ENCODE measurements at places on chromosomes 1 and 21.
A peak's percentile ranks its signal among the peaks of the same experiment; 100 is the strongest.

- no peak for DNase-seq
Observed at GRCh38 chr1:9371391-9371935, 78.8 kb downstream of the SPSB1 start.

GRCh38 chr1:160567858-160568682, 11.2 kb downstream of the CD84 start:
- DNase-seq = no peak

DNA sequence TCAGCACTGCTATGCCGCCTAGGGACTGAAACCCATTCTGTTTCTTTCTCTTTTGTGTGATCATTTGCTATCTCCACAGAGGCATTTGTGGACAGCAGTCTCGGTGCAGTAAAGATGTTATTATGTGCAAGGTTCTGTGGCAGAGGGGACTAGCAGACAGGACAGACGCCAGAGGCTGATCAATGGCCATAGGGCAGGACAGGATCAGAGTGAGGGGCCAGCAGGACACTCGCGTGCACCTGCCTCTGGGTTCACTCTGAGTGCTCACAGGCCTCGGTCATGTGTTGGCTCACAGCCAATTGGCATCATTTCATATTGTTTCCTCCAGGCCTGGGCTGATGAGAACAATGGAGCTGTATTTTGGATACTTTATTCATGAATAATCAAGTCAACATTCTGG, 212.6 kb downstream of the TGFB2 start:
- DNase-seq = no peak

- DNase-seq = peak; percentile 20
Observed at GRCh38 chr1:12712076-12712475, 3.8 kb upstream of the AADACL3 start.

DNA sequence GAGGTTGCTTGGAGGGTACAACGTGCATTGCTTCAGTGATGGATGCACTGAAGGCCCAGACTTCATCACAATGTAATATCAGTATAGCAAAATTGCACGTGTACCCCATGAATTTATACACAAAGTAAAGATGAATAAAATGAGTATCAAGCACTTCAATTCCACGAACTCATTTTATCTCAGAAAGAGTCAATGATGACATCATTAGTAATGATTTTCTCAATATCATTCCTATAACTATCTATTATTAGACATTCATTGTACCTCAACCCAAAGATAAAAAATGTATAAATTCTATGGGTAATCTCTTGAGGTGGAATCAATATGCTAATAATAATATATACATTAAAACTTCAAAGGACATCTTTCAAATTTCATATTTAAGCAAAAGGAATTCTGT, 208.4 kb downstream of the COL11A1 start:
- DNase-seq = no peak

- DNase-seq = no peak
Observed at GRCh38 chr1:1917995-1918900, 831 bp downstream of the TMEM52 start.

GRCh38 chr1:206580438-206581113, 31.7 kb downstream of the EIF2D start:
- DNase-seq = no peak

DNA sequence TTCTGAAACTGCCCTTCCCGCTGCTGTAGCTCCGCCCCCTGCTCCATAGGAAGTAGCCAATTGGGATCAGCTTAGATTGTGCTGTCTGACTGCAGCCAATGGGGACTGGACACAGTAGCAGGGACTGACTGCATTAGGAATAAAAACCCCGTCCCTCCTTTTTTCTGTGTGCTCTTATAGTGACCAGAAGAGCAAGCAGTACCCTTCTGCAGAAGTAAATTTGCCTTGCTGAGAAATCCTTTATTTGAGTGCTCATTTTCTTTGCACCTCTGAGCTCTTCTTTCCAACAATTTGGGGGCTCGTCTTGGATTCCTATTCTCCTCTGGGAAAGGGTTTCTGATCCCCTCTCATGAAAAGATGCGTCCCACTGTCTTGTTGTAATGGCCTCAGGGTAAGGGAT, 16.2 kb downstream of the OR2L13 start:
- DNase-seq = no peak

- DNase-seq = no peak
Observed at GRCh38 chr1:204320382-204320804, 39.3 kb downstream of the PLEKHA6 start.

- DNase-seq = no peak
Observed at GRCh38 chr21:41147979-41148355, 20.0 kb upstream of the BACE2 start.

- DNase-seq = no peak
Observed at GRCh38 chr1:157682710-157683437, 17.7 kb downstream of the FCRL3 start.

DNA sequence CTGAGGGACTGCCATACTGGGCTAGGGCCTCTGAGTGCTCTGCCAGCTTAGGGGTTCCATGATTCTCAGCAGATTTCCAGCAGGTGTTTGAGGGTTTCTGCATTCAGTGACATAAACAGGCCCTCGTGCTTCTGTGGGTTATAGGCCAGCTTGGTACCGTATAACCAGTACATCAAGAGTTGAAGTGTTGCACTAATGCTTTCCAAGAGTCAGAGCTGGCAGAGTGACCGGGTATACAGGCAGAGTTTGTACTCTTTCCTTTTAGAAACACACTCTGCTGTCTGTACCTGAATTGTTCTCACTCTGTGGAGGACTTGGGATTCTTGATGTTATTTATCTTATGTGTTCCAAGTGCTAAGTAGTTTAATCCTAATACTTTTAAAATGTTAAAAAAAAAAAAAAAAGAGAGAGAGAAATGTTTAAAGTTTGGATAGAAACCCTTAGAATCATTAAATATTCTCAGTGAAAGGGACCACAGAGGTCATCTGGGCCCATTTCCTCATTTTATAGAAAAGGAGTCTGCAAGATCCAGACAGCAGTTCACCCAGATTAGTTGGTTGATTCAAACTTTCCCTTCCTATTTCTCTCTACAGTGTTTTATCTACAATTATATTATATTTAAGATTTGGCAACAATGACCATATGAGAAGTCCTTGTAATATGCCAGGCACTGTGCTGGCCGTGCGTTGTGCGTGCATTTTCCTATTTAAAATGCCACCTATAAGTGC, 325.8 kb downstream of the KIF26B start:
- DNase-seq = no peak

GRCh38 chr1:116096013-116096618, 15.1 kb upstream of the MAB21L3 start:
- no peak for DNase-seq

GRCh38 chr1:84539972-84540371, 33.6 kb upstream of the GNG5 start:
- no peak for DNase-seq

DNA sequence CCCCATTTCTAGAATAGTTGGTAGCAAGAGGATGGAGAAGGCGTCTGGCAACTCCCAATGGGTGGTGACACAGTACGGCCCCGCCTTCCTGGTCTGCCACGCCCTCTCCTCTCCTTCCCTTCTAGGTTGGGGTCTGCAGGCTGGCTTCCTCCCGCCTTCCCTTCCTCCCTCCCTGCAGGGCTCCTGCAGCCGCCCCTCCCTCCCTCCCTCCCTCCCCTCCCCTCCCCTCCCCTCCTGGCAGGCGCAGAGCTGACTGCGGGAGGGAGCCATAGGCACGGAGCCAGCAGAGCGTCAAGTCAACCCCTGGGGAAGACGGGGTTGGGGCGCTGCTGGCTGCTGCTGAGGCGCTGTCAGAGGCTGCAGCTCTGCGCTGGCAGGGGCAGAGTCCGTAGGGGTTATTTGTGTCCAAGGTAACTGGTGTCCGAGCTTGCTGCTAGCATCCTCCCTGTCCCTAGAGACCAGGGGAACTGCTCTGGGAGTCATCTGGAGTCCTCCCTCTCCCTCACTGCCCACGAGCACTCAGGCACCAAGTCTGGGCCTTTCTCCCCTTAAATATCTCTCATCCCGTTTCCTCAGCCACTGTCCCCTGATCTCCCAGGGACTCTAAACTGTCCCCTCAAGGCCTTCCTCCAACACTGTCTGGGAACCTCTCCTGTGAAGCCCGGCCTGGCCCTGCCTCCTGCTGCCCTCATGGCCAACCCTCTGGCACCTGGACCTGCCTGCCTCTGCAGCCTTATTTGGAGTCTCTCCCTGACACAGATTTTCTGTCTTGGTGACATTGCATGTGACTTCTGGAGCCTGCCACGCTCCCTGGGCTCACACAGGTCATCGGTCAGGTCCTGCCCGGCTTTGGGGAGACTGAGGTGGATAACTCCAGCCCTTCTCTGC, 57.4 kb upstream of the ACOT11 start:
- no peak for DNase-seq

- no peak for DNase-seq
Observed at GRCh38 chr21:31878831-31879230, 6.0 kb downstream of the HUNK start.

DNA sequence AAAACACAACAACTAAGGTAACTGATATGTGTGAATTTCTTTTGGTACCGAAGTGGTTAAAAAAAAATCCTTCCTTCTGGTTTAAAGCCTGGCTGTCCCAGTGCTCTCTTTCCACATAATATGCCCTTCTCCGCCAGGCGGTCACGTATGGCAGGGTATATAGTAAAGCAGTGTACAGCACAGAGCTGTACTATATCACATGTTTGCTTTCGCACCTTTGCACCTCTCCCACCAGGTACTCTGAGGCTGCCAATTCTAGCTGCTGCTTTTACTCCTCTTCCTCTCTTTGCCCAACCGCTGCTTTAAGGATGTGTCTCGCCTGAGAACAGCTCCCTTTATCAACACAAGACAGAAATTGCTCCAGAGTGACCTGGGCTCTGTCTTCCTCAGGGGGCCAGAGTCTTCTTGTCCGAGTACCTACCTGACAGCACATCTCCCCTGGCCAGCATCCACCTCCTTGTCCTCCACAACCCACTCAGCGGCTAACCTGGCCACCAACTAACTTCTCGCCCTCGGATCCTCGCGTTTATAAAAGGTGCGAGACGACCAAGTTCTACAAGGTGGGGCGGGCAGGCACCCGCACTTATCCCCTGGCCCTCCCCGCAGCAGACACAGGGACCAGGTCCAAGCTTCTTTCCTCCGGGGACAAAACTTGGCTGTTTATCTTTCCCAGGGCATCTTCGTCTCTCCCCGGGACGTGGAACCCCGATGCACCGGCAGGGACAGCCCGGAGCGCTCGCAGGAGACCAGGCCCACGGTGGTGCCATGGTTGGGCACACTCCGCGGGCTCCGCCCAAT, 1.6 kb downstream of the COLGALT2 start:
- no peak for DNase-seq

DNA sequence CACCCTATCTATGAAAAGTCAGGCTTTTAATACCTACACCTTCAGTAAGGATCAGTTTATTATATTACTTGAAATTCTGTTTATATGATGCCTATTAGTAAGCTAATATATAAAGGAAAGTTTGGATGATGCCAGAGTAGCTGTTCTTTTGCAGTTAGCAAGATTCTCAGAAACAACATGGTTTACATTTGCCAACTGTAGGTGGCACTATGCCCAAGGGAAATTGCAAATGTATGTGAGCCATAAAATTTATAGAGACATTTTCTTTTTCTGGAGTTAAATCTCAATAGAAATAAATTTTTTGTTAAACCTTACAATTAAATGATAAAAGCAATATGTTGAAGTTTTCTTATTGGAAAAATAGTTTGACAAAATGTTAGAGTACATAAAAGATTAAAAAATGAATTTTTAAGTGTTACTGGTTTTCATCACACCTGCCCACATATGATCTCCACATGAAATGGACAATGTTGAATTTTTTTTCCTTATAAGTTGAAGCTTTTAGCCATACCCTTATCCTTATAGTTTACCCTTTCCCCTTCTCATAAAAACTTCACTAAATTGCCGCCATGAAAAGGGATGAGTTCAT, 32.1 kb upstream of the EPHX4 start:
- DNase-seq = peak; percentile 35

DNA sequence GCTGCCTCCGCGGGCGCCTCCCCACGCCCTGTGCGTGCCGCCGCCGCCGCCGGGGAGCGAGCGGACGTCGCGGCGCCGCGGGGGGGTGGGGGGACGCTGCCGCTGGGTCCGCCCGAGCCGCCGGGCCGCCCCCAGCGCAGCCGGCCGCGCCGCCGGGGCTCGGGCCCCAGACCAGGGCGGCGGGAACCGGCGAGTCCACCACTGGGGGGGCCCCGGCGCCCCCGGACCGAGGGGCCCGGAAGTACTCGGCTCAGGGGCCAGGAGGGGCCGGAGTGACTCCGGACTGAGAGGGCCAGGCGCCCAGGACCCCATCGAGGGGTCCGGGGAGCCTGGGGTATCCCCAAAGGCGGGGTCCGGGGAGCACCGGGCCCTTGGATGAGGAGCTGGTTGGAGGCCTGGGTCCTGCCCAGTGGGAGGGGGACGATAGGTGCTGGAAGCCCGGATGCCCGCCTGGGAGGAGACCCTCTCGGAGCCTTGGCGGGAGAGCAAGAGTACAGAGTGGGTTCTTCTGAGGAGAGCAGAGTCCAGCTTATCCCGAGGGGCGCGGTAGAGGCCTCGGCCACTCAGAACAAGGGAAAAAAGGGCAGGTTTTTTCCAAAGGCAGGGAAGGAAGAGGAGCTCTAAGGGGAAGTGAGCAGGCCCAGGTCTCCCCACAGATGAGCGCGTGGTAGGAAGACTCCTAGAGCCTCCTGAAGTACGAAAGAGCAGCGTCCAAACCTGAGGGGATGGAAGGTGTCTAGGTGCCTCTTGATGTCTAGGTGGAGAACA, 556 bp downstream of the GMEB1 start:
- DNase-seq = no peak

DNA sequence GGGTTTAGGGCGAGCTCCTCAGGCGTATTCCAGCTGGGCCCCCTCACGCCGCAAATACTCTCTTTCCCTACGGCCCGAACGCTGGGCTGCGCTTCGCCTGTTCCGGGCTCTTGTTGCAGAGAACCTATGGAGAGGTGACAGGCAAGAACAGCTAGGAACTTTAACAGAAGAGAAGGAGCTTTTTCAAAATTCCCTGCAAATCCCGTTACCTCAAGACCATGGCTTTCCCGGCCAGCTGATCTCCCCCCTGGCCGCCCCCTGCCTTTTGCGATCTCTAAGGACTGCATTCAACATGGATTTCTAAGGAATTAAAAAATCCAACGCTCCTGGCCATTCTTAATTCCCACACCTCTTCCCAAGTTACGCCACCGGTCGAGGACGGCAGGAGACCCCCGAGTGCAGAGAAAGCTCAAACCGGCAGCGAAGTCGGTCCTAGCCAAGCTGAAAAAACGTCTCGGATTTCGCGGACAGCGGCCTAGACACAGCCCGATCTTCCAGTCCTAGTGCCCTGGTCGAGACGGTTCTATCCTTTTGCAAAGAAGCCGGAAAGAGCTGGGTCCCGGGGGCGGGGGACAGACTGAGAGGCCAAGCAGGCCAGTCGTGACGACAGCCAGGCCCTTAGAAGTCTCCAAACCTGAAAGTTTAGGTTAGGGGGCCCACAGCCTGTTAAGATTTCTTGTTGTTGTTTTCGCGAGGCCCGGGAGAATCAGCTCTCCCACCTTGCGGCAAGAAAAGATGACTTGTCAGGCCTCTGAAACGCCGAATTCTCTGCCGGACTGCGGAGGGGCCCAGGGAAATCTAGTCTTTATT, 1.1 kb upstream of the TBX15 start:
- no peak for DNase-seq

DNA sequence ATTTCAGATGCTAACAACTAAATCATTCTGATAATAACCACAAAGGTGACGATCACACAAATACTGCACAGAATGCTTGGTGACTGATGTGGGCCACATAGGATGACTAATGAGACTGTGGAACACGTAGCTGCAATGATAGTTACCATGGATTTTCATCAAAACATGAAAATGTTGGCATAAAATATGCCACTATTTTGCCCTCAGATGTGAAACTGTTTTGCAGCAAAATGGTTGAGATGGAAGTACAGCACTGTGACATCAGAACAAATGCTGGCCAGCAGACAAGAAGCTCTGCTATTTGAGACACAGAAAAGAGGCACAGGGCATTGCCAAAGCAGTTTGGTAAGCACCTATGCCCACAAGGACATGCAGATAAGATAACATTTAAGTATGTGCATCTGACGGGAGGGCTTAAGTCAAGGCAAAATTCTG, 83.8 kb downstream of the NIBAN1 start:
- DNase-seq = no peak

All from SK-N-MC (cell line).